ENCODE measurements at places on chromosomes 12 and 14. TPM values are rescaled to one million over a fixed set of nuclear protein-coding genes. Genes with fewer than 3 reads are reported as not detected.

DNA sequence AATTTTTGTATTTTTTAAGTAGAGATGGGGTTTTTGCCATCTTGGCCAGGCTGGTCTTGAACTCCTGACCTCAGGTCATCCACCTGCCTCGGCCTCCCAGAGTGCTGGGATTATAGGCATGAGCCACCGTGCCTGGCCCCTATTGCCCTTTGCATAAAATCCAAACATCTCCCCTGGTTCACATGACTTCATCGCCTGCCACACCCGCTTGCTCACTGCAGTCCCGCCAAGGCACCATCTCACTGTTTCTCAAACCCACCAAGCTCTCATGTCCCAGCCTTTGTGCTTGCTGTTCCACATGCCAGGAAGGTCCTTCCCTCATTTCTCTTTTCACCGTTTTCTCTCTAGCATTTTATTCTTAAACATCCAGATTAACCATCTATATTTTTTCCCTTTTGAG, 9.7 kb downstream of the RHOF start:
- no peak for DNase-seq

DNA sequence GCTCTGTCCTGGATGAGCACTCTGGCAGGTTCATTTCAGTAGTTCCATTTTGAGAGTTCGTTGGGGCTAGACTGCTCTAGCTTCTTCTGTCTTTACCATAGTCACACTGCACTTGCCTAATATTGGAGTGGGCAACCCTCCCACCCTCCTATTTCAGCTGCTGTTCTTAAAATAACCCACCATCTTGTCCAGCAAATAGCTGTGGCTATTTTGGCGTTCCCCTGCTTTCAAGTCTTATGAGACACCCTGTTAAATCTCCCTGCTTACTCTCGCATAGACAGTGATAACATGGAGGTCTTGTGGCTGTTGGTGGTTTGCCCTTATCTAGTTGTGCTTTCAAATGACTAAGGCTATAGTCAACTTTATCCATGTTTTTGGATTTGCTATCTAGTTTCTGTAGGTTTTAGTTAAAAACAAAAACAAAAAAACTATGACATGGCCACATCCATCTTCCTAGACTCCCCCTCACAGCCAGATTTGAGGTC, 65.5 kb downstream of the LRP6 start:
- DNase-seq = no peak

- DNase-seq = no peak
Measured at GRCh38 chr12:112087055-112087850, 21.3 kb downstream of the NAA25 start.

DNA sequence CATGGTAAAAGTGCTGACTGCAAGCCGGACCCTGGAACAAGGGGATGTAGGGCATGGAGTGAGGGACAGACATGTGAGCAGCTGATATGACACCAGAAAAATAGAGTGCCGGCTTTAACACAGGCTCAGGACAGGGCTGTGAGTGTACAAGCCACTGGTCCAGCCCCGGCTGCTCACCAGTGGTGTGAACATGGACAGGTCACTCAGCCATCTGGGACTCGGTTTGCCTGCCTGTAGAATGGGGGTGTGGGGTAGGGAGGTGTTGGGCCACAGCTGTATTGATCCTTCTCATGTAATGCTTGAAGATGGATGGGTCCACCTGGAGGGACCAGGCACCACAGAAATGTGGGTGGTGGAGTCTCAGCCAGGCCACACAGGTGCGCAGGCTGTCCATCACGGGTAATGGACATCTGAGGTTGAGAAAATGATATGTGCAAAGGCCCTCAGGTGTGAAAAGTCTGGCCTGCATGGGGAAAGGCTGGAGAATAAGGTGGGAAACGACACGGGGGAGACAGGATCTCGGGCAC, 10.6 kb upstream of the KRT74 start:
- peak; percentile 23 for DNase-seq

DNA sequence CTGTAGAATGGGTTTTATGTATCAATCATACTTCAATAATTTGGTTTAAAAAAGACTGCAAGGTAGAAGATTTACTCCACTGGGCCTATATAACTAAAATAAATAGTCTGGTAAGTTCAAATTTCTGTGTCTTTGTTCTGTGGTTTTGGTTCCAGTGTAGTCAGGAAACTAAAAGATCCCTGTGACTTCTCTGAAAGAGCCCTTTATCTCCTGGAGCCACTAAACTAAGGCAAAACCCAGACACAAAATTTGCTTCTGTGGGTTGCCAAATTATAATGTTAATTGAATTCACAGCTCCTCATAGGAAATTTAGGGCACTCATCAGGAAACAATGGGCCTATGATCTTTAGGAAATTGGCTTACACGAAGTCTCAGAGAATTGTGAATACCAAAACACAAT, 1038.4 kb downstream of the GALC start:
- no peak for DNase-seq

The SIX6 gene
- total RNA-seq = not detected

The LBHD2 gene
- total RNA-seq = not detected

The TMEM132D gene
- total RNA-seq = not detected

The AKAP3 gene
- total RNA-seq = 0.66 TPM
